SK-N-SH (cell line): ENCODE measurements at places on chromosomes 1 and 21.

DNA sequence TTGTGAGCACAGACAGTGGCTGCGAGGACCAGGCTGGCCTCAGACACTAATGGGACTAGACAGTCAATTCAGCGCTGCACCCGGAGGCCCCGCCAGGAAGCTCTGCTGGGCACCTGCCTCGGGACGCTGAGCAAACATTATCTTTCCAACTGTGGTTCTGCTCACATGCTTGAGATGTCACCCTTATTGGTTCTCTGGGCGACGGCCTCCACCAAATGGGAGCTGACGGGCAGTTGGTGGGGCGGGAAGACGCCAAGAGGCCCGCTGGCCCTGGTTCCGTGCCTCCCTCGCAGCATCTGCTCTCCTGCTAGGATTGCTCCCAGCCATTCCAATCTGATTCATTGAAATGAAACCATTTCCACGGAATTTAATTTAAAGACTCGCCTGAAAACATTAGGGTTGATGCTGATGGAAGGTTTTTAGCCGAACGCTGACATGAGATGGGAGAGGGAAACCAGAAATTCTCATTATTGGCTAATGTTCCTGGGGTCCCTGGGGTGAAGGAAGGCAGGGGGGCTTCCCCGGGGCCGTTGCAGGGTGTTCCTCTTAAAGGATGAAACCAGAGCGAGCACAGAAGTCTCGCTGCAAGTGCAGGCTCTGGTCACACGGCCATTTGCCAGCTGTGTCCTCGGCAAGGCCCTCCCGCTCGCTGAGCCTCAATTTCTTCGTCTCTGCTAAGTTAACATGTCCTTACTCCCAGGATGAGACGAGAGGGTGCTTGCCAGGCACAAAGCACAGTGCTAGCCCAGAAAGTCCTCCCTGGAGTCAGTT lies 512.2 kb downstream of the NPHP4 start:
- no peak for DNase-seq

GRCh38 chr1:24387636-24388175 lies 25.9 kb downstream of the STPG1 start:
- DNase-seq: no peak

GRCh38 chr1:229027622-229028182 lies 243.2 kb upstream of the RAB4A start:
- DNase-seq: no peak

GRCh38 chr21:14273736-14274538 lies 58.0 kb downstream of the RBM11 start:
- no peak for DNase-seq

- DNase-seq: no peak
These were observed 25.2 kb downstream of the WNT3A start for GRCh38 chr1:228032041-228032440.
